ENCODE measurements at places on chromosomes 12 and 14.

- DNase-seq, result no peak
Measured at GRCh38 chr14:90839889-90840266, 23.6 kb upstream of the TTC7B start.

GRCh38 chr14:92929689-92930608, 7.0 kb downstream of the CHGA start:
- DNase-seq, result no peak

DNA sequence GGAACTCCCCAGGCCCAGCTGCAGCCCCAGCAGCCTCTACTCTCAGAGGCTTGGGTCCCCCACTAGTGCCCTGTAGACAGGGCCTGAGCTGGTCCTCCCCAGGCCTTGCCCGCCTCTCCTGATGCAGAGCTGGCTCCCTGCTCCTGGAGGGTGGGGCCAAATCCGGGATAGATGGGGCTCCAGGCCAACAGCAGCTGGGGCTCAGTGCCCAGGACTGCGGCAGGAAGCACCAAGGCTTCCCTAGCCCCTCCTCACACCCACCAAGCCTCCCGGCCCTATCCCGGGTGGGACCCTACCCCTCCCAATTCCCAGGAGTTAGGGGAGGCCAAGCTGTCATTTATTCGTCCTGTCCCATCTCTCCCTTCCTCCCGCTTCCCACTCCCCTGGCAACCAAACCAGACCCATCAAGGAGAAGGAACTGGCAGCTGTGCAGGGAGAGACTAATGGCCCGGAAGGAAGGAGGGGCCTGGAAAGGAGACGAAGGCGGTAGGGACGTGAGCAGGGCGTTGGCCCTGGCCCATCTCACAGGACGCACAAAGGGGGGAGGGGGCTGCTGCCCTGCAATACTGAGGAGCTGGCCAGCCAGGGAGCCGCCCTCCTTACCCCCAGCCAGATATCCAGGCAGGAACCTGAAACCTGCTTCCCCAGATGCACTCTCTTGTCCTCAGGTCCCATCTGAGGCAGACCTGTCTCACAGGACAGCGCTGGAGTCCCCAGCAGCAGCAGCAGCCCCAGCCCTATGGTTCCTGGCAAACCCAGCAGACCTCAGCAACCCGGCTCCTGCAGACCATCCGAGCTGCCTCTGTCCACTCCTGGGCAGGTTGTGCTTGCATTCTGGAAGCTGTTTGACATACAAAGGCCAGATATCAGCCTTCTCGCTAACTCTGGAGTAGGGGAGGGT, 1.6 kb upstream of the PRPH start:
- DNase-seq, result no peak

DNA sequence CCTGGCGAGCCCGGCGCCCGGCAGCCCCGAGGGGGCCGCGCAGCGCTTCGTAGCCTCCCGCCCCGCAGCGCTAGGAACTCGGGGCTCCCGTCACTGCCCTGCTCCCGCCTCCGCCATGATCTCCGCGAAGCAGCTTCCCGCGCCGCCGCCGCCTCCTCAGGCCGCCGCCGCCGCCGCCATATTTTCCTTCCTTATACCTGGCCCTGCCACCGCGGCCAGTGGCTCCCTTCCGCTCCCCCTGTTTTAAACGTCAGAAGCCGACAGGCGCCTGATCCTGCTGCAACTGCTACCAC, 286 bp downstream of the PPP4R3A start:
- no peak for DNase-seq

DNA sequence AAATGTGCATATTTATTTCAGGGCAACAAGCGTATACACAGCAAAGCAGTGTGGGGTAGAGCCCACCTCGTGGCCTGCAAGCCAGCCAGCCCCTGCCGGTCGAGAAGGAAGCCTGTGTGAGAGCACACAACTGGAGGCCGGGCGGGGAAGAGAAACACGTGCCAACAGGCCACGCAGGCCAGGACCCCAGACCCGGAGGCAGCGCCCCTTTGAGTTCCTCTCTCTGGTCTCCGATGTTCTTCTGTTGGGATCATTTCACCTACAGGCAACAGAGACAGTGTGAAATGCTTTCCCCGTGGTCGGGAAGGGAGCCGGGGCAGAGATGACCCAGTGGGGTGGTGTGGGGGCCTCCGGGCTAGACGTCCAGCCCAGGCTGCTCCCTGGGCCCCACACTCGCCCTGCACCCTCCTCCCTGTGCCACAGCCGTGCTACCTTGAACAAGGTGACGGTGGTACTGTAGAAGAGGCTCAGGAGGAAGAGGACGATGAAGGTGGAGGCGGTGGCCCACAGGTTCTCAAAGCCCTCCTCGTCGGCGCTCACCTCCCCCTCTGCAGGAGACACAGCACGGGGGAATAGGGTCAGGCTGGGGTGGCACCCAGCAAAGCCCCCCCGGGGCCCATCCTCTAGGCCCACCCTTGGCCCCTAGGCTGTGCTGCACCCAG, 325.5 kb downstream of the TMEM121 start:
- no peak for DNase-seq

GRCh38 chr12:18283831-18284230, 22.5 kb downstream of the PIK3C2G start:
- no peak for DNase-seq

DNA sequence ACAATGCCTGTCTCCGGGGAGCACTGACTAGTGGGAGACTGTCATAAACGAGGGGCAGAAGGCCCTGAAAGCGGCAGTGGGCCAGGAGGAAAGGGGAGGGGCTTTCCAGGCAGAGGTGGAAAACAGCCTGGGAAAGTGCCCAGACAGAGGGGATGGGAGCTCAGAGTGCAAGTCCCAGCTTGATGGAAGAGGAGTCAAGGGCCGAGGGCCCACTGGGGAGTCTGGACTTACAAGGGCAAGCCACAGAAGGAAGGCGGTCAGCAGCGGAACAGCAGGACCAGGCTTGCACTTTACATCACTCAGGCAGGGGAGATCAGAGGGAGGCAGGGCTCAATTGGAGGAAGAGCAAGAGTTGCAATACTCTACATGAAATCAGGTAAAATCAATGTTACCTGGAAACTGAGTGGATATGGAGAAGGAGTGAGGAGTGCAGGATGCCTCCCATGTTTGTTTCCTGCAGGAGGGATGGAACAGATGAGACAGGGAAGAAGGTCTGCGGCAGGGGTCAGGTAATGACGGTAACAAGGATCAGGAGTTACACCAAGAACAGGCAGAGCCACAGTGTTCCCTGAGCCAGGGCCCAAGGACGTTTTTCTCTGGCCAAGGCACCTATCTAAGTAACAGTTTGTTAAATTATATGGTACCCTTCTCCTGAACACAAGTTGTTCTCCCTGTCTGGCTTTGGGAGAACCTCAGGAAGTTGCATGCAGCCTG, 23.8 kb downstream of the PXN start:
- DNase-seq, result no peak

DNA sequence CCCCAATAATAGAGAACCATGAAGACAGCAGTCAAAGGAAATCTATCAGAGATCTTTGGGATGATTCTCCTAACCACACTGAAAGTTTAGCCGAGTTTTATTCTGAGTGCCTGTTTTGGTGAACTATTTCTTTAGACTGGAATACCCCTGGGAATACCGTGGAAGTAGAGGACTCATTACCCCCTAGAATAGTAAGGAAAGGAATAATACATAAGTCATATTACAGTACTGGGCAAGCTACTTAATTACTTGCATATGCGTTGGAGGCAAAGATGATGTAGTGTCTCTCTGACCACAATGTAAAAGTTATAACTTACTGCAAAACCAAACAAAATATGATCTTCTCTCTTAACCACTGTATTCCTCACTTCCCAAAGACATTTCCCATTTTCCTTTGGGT, 25.5 kb downstream of the ZC2HC1C start:
- DNase-seq, result no peak

DNA sequence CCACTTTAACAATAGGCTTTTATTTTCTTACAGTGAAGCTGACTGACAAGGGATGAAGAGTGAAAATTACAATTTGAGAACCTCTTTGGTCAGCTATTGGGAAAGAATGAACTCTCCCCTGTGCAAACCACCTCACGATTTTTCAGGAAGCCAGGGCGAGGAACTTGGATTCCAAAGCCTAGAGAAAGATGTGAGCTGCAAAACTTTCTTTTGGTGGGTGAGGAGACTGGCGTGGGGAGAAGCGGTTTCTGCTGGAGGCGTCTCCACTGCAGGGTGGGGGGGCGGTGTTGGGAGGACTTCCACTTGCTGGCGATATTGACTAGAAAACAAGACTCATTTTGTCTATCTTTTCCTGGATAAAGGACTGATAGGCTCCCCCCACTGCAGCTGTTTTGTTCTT, 59.3 kb upstream of the VRK1 start:
- DNase-seq, result no peak

GRCh38 chr12:58922849-58923248, 2.5 kb upstream of the LRIG3 start:
- no peak for DNase-seq

- no peak for DNase-seq
Measured at GRCh38 chr12:16553457-16553856, 52.5 kb downstream of the LMO3 start.

DNA sequence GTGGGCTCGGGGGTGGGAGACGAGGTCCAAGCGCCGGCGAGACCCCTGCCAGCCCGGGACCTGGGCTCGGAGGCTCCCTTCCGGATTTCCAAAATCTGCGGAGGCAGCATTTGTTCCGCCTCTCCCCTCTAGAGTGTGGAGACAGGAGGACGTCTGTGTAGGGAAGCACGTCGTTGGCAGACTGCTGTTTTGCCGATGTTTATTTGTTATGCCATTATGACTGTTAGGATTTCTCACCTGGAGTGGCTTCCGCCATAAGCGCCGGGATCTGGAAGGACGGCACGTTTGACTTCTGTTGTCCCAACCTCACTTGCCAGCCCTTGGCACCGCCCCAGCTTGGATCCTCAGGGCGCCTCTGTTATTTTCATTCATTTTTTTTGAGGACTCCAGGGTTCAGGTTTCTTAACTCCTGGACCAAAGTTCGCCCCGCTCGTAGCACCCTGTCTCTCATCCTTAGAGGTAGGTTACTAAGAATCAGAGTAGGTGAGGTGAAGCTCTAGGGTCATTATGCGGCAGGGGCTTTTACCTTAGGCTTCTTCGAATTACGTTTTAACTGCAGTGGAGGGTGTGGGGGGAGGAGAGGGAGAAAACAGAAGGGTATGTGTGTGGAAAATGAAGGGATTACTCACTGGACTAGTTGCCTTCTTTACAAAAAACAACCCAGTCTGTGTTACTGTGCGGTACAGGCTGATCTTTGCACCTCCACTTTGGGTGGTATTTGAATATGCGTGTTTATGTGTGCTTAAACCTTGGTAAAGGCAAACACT, 547 bp upstream of the PYGL start:
- DNase-seq, result no peak

- DNase-seq, result no peak
Measured at GRCh38 chr12:124152731-124153130, 142.2 kb upstream of the RFLNA start.

- no peak for DNase-seq
Measured at GRCh38 chr14:89399594-89400068, 17.4 kb downstream of the FOXN3 start.

GRCh38 chr14:56815745-56816144, 5.5 kb upstream of the OTX2 start:
- no peak for DNase-seq

- no peak for DNase-seq
Measured at GRCh38 chr14:35390577-35391387, 13.8 kb downstream of the NFKBIA start.
